DMS79 treated with DMSO at 0.1 percent for 48 hours (cell line): ENCODE measurements at places on chromosomes 7 and 10.

- no peak for DNase-seq
Observed at GRCh38 chr7:112869111-112869774, 79.0 kb upstream of the TMEM168 start.

- peak; percentile 52 for DNase-seq
Observed at GRCh38 chr10:98028168-98028770, 2.2 kb downstream of the CRTAC1 start.

- peak; percentile 54 for DNase-seq
Observed at GRCh38 chr7:27185013-27185853, at the start of gene HOXA11. Gene HOXA11 (minus strand): TSS chr7:27185232. CDS start chr7:27185144, 88 bp downstream.

- DNase-seq: no peak
Observed at GRCh38 chr7:43612128-43612527, 29.2 kb downstream of the STK17A start.

- DNase-seq: no peak
Observed at GRCh38 chr7:54354436-54354835, 187.7 kb upstream of the VSTM2A start.

- no peak for DNase-seq
Observed at GRCh38 chr7:42662862-42663261, 249.0 kb downstream of the C7orf25 start.
